ENCODE measurements at places on chromosomes 2 and 18. TPM values are rescaled to one million over a fixed set of nuclear protein-coding genes. Genes with fewer than 3 reads are reported as not detected.

DNA sequence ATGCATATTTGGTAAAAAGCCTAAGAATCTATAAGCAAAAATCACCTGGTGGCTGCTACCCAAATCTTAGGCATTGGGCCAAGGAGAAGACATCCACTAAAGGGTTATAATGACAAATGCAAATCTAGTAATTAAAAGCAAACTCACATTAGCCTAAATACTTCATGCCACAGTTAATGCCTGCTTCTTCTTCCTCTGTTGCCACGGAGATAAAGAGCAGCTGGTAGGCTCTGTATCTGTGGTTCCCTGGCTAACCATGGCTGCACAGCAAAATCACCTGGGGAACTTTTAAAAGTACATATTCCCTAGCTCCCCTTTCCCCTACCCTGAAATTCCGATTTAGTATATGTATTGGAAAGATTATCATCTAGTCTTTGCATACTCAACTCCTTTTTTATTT lies 114.3 kb downstream of the LNPK start:
- H3K4me3 ChIP-seq = no peak overlapping the region
- H3K4me1 ChIP-seq = no peaks in the 10 kb centered on the region
- no peak overlapping the region for H3K27ac ChIP-seq
- H3K27me3 ChIP-seq = peaks cover 10% of the 10 kb centered on the region
- no peak for DNase-seq

DNA sequence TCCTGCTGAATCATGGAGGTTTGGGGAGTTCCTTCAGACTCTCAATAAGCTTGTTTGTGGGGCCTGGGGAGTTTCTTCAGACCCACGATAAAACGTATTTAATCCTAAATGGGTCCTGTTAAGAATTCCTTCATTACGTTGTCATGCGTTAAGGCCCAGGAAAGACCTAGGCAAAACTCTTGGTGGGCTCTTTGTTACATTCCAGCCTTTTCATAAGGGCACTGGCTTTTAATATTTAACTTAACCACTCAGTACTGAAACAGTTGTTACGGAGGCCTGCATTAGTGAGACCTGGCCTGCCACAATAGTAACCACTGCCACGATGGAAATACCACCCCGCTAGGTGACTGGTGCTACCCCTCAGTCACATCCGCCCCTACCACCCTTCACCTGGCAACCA lies 17.5 kb upstream of the BIN1 start:
- no peak overlapping the region for H3K4me3 ChIP-seq
- peaks cover 6% of the 10 kb centered on the region for H3K27me3 ChIP-seq
- DNase-seq = no peak
- H3K27ac ChIP-seq = no peak overlapping the region

GRCh38 chr2:190184460-190184859 lies 121.9 kb upstream of the MSTN start:
- peaks cover 33% of the 10 kb centered on the region for H3K27me3 ChIP-seq
- no peaks in the 10 kb centered on the region for H3K4me1 ChIP-seq
- no peak overlapping the region for H3K27ac ChIP-seq
- no peaks in the 10 kb centered on the region for H3K36me3 ChIP-seq
- DNase-seq = no peak

DNA sequence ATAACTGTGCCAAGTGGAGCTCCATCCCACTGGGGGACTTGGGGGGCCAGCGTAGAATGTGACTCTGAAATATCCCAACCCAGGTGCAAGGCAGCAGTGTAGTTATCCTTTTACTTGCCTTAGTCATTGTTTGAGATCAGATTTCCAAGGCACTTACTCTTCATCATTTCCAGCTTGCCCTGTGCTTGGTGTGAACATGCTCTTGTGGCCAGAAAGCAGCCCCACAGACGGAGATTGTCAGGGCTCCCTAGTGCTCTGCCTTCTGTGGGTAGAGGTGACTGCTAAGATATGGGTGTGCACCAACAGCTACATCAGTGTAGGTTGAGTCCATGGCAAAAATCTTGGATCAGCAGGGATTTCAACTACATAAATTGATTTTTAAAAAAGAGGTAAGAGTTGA lies 2010.0 kb upstream of the PIK3C3 start:
- no peak for DNase-seq
- no peak overlapping the region for H3K4me3 ChIP-seq
- H3K27ac ChIP-seq = no peak overlapping the region
- no peaks in the 10 kb centered on the region for H3K27me3 ChIP-seq
- H3K4me1 ChIP-seq = no peaks in the 10 kb centered on the region
- H3K36me3 ChIP-seq = no peaks in the 10 kb centered on the region

DNA sequence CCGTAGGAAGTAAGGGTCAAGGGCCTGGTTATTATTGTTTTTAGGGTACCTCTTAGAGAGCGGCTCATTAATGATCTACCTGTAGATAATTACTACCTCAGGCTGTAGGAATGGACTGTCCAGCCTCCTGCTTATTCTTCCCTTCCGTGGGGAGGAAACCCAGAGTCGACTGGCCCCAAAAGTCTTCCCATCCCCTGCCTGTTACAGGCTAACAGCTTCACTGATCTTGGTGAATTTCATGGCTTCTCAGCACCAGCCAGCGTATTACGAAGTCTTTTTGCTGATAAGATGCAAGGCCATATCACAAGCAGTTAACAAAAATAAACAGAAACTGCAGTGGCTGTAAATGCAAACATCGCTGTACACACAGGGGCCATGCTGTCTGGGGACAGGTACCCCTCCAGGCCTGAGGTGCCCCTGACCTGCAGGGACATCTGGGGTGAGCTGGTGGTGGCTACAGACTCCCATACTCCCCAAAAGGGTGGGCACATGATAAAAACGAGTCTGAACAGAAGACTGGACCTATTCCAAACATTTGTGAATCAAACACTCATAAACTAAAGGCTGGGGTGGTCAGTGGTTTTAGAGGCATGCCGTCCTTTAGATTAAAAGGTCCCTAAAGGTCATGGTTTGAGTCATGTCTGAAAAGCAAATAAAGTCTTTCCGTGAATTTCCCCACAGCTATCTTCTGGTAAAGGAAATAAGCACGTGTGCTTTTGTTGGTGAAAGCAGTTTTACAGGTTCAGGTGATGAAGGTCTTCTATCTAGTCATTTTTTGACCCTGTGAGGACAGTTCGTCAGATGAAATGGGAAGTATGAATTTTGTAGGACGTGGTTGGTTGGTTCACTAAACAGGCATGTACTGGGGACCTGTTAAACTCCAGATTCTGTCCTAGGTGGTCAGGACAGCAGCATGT lies 36.7 kb downstream of the TTC39C start:
- peak overlapping the region; percentile 18 for H3K4me3 ChIP-seq
- peaks cover 26% of the 10 kb centered on the region for H3K36me3 ChIP-seq
- H3K4me1 ChIP-seq = peaks cover 68% of the 10 kb centered on the region
- H3K27ac ChIP-seq = peak overlapping the region; percentile 47
- DNase-seq = no peak

GRCh38 chr18:25288340-25288938 lies 63.5 kb downstream of the ZNF521 start:
- no peaks in the 10 kb centered on the region for H3K27me3 ChIP-seq
- H3K4me3 ChIP-seq = no peak overlapping the region
- DNase-seq = no peak
- no peaks in the 10 kb centered on the region for H3K36me3 ChIP-seq
- no peaks in the 10 kb centered on the region for H3K4me1 ChIP-seq

DNA sequence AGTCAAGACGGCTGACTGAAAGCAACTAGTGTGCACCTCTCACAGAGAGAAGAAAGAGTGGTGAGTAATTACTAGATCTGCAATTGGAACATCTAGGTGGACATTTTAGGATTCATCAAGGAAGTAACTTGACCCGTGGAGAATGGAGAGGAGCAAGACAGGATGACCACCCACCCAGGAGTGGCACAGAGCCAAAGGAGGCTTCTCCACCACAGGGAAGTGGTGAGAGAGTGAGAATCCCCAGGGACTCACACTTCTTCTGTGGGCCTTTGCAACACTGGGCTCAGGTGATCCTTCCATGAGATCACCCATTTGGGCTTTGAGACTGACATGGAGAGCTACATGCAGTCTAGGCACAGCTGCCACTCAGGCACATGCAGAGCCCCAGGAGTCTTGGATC lies 132.8 kb upstream of the GALNT5 start:
- H3K27me3 ChIP-seq = no peaks in the 10 kb centered on the region
- no peaks in the 10 kb centered on the region for H3K4me1 ChIP-seq
- H3K4me3 ChIP-seq = no peak overlapping the region
- no peaks in the 10 kb centered on the region for H3K36me3 ChIP-seq

GRCh38 chr2:199870581-199870980 lies 19.6 kb upstream of the FTCDNL1 start:
- H3K27me3 ChIP-seq = peaks cover 26% of the 10 kb centered on the region
- no peaks in the 10 kb centered on the region for H3K36me3 ChIP-seq
- H3K4me1 ChIP-seq = no peaks in the 10 kb centered on the region
- H3K27ac ChIP-seq = no peak overlapping the region
- H3K4me3 ChIP-seq = no peak overlapping the region
- no peak for DNase-seq

- H3K27ac ChIP-seq = no peak overlapping the region
- no peaks in the 10 kb centered on the region for H3K36me3 ChIP-seq
- no peaks in the 10 kb centered on the region for H3K4me1 ChIP-seq
- no peak overlapping the region for H3K4me3 ChIP-seq
These were observed 784.9 kb downstream of the EPHA4 start for GRCh38 chr2:220787251-220787650.

DNA sequence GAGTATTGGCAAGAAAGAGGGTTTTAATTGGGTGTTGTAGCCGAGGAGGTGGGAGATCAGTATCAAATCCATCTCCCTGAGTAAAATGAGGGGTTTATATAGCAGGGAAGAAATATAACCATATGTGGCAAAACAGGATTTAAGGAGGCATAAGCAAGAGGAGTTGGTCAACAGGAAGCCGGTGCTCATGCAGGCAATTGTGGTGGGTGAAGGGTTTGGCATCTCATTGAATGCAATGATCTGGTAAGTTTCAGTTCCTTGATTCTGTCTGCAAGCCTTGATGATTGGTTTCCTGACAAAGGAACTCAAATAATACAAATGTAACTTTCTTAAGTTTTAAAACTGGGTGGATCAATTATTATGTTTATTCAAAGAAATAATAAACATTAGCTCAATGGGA lies 564.4 kb upstream of the LINC00305 start:
- no peaks in the 10 kb centered on the region for H3K36me3 ChIP-seq
- H3K27me3 ChIP-seq = no peaks in the 10 kb centered on the region
- no peaks in the 10 kb centered on the region for H3K4me1 ChIP-seq

- peaks cover 22% of the 10 kb centered on the region for H3K4me1 ChIP-seq
- peaks cover 5% of the 10 kb centered on the region for H3K36me3 ChIP-seq
- DNase-seq = no peak
- no peak overlapping the region for H3K4me3 ChIP-seq
These were observed 3.5 kb upstream of the NAGK start for GRCh38 chr2:71064754-71065621.

Gene DSC1
- total RNA-seq = 0.16 TPM

Gene CFC1
- total RNA-seq = not detected

Gene UGT1A6
- not detected for total RNA-seq

Gene SOCS6
- total RNA-seq = 0.92 TPM

Gene CRYGD
- not detected for total RNA-seq

Gene CRYGC
- not detected for total RNA-seq
